ENCODE measurements at places on chromosomes 16 and 17. TPM values are rescaled to one million over a fixed set of nuclear protein-coding genes. Genes with fewer than 3 reads are reported as not detected.

The TPSB2 gene
- 0.14 TPM for polyA plus RNA-seq

The SLC25A10 gene
- 46.5 TPM for polyA plus RNA-seq

The ELOB gene
- polyA plus RNA-seq: 236 TPM

The CCDC144A gene
- not detected for polyA plus RNA-seq

The HES7 gene
- polyA plus RNA-seq: not detected

The SKAP1 gene
- not detected for polyA plus RNA-seq

The CDRT15 gene
- not detected for polyA plus RNA-seq

The SLC2A4 gene
- polyA plus RNA-seq: 4.9 TPM

Data from HepG2 (cell line).